ENCODE measurements at places on chromosomes 1 and 21.

- DNase-seq, result no peak
These were observed 327.2 kb downstream of the PTPRU start for GRCh38 chr1:29563571-29563970.

GRCh38 chr1:91997607-91998195 lies 32.1 kb upstream of the EPHX4 start:
- peak; percentile 55 for DNase-seq

DNA sequence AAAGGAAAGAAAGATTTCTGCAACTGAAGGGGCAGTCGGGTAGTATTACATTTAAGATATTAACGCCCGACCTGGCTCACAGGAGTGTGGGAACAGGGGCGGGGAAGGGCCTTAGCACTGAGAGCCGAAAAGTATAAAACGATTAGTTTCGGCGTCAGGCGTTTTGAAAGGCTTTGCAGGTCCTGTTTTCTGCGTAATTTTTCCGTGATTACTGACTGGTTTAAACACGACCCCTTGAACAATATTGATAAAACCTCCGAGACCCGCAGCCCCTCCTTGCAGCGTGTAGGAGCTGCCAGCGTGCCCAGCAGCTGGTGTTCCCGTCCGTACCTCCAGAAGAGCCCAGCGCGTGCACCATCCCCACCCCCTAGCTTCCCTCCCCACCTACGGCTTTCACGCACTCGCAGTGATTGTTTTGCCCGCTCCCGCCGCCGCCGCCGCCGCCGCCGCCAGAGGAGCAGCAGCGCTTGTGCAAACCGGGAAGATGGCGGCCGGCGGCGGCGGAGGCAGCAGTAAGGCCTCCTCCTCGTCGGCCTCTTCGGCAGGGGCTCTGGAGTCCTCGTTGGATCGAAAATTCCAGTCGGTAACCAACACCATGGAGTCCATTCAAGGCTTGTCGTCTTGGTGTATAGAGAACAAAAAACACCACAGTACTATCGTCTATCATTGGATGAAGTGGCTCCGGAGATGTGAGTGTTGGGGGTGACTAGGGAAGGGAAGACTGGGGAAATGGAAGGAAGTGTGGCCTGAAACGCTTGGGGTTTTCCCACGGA lies 470 bp downstream of the RPRD2 start:
- DNase-seq, result peak; percentile 73

DNA sequence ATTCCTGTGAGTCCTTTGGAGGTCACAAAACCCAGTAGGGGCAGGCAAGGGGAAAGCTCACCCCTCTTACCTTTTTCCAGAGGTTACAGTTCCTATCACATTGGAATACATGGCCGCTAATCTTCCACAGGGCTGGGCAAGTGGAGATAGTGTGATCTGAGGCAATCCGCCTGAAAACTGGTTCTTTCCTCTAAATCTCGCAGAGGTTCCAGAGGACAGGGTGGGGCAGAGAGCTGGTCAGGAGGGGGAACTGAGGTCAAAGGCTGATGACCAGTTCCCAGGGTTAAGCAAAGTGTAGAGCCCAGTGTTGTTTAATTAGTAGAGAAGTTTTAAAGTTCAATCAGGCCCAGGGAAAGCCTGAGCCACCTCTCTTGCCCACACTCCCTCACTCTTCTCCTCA lies at the start of gene SERPINC1:
TSS of gene SERPINC1 (minus strand) at position 179 of the 400 bp plus-strand sequence. CDS start at position 111, 68 bp downstream.
- no peak for DNase-seq

DNA sequence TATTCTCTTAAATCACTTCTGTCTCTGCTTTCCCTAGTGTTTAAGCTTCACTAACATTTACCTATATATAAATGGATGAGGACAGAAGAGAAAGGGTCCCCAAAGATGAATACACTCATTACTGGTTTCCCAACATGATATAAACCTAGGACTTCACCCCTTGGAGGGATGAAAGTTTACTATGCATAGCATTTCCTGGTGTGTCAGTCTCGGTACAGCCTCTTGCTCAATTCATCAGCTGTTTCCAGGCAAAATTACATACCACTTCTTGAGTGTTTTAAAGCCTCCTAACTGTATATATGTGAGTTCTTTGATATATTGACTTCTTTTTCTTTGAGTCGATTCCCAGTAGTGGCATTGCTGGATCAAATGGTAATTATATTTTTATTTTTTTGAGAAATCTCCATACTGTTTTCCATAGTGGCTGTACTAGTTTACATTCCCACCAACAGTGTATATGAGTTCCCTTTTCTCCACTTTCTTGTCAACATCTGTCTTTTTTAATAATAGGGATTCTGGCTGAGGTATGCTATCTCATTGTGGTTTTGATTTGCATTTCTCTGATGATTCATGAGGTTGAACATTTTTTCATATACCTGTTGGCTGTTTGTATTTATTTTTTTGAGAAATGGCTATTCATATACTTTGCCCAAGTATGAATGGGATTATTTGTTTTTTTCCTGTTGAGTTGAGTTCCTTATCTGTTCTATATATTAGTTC lies 259.3 kb upstream of the CACYBP start:
- DNase-seq, result no peak

DNA sequence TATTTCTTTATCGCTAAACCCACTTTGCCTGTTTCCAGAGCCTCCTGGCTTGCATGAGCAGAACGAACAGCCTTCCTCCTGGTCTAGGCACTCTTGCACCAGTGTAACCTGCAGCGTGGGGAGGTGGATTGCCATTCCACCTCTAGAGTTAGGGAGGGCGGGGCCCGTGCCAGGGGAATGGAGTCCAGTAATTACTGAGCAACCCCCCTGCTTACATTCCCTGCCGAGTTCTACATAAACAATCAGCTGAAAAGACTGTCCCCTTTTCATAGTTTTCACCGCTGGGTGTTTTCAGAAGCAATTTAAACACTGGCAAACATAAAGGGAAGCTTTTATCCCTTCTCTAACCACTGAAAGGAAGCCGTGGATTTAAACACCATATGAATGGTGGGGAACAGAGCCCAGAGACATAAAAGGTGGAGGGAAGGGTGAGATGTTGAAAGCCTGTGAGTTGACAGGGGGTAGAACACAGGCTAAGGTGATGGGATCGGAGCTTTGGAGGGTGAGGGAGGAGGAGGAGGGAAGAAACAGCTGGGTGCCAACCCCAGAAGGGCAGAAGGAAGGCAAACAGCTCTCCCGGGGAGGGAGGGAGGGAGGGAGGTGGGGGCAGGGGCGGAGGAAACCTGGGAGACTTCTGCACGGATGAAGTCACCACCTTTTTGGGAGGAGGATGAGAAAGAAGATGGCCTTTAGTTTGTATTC lies 68.0 kb upstream of the WDR26 start:
- no peak for DNase-seq

- no peak for DNase-seq
These were observed 20.5 kb downstream of the KNCN start for GRCh38 chr1:46530791-46531409.

DNA sequence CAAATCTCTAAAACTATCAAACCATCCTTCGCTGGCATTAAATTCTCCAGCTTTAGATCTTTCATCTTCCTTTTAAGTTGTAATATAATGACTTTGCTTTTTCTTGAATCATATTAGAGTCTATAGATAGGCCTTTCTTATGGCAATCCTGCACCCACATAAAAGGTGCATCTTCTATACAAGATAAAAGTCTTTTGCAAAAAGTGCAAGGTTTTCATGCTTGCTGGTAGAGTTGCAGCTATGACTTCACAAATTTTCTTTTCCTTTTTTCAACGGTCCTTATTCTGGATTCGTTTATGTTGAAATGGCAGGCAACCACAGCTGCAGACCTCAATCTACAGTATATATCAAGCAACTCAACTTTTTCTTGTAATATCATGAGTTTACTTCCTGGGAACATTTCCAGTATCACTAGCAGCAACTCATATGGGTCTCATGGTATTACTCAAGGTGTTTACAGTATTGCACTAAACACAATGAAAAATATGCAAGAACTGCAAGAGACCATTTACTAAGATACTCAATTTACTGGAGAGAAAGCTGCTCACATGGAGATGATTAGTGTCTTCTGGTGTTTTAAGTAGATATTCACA lies 22.1 kb downstream of the OMA1 start:
- no peak for DNase-seq

DNA sequence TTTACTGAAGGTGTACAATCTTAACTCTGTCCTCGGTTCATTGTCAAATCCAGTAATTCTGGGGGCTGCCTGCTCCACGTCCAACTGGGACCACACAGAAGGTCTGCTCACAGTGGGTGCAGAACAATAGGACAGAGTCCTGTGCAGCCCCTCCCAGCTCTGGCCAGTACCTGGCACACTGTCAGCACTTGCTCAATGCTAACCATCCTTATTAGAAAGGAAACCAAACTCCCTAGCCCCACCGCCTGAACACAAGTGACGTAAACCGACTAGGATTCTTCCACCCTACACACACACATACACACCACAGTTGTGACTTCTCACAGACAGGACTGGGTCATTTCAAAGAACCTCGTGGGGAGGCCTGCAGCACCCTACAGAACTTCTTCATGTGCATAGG lies 5.2 kb downstream of the BCAR3 start:
- no peak for DNase-seq

DNA sequence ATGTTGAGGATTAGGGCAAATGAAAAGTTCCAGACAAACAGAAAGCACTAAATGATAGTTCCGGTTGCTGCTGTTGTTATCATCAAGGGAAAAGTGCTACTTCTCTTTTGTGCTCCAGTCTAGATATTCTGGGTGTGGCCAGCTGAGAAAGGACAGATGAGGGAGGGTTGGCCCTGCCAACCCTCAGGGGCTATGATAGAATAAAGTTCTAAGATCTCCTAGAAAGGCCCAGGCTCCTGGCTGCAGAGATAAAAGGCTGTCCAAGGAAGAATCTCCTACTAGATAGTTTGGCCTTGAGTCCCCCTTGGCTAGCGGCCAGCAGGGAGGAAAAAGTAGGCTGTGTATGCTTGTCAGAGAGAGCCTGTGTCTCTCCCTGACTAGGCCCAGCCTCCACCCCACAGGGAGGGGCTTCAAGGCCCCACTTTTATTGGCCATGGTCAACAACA lies 31.5 kb downstream of the RIMS3 start:
- DNase-seq, result no peak

DNA sequence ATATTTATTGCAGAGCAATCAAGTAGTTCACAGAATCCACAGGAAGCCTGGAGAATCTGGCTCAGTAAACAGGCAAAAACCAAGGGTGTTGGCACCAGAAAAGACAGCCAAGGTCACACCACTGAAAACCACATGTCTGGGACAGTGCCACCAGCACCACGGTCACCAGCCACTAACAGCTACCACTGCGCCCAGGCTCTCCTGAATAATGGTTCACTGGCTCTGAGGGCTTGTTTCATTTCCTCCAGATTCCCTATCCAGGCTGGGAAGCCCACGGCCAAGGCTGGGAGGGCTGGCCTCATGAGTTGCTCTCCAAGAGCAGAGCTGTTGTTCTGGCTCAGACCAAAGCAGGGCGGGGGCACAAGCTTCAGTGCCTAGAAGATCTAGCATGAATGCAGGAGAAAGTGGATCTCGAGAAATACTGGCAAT lies 54.5 kb upstream of the PTGFRN start:
- no peak for DNase-seq

DNA sequence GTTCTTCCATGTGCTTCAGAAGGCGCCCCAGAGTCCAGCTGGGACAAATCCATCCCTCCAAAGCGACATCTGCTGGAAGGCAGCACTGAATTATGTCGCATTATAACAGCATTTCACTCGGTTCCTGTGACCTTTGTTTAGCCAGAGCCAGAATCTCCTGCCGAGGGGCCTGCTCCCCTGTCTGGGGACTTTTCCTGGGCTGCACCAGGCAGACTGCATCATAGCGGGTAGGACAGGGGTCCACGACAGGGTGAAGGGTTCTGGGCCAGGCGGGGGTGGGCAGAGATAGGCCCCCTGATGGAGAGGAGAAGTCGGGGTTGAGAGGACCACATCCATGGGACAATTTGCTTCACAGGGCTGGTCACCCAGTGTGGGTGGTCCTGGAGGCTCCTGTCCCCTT lies 276.9 kb downstream of the MATN1 start:
- no peak for DNase-seq

DNA sequence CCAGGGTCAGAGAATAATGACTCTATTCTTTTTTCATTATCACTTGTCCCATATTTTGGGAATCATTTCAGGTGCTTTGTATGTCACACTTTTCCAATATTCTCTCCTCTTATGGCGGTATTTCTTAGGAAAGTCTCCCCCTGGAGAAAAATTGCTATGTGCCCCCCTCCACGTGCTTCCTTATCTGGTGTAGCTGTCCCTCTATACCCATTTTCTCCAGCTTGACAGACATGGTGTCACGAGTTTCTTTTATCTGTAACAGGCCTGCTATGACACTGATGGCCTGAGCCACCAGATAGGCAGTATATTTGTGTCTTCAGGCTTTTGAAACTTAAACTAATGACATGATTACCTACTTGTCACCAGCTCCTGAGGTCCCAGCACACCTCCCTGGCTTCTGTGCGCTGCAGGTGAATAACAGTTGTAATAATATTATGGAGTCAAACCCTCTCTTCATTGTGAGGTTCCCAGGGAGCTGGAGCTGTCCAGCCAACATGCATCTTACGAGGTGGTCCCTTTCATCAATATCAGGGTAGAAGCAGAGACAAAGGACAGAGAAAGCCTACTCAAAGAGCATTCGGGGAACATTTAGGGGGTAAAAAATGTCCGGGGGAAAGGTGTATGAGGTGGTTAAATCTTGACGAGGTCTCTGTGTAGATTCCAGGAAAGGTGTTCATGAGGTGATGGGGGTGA lies 71.2 kb upstream of the DUSP10 start:
- no peak for DNase-seq

DNA sequence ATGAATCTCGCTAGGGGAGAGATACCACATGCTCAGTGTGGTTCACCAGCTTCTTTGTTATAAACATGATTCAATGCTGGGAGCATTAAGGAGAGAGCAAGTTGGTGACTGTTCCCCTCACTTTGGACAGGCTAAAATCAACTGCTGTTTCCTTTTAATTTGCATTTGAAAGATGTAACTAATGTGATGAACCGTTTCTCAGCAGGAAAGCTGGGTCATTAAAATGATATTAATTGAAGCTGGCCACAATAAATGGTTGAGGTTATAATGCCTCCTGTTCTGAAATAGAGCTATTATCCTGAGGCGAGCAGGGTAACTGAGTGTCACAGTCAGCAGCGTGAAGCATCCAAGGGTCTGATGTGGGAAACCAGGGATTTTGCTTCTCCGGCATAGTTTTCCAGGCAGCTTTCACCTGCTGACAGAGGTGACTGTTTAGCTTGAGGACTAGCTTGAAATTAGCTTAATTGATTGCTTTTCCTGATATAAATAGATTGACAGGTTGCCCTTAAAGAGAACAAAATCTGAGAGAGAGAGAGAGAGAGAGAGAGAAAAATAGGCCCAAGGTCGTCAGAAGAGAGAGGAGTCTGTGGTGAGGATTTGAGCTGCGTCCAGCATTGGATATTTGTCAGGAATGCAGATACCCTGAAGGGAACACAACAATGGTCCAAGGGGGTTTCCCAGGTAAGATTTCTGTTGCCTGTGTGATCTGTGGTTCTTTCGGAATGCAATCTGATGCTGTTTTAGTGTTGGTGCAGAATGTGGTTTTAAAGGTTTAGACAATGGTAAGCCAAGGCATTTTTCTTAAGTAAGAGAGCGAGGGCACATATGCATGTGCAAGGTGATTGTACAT lies 209.7 kb downstream of the PATJ start:
- DNase-seq, result no peak

GRCh38 chr1:99825702-99826101 lies 24.5 kb upstream of the AGL start:
- no peak for DNase-seq
